AG10803 (cell line): ENCODE measurements at places on chromosomes 6 and 20.

- no peak for DNase-seq
Observed at GRCh38 chr6:1232578-1232977, 79.3 kb upstream of the FOXQ1 start.

GRCh38 chr6:12557765-12558164 is 158.8 kb upstream of the PHACTR1 start:
- no peak for DNase-seq

DNA sequence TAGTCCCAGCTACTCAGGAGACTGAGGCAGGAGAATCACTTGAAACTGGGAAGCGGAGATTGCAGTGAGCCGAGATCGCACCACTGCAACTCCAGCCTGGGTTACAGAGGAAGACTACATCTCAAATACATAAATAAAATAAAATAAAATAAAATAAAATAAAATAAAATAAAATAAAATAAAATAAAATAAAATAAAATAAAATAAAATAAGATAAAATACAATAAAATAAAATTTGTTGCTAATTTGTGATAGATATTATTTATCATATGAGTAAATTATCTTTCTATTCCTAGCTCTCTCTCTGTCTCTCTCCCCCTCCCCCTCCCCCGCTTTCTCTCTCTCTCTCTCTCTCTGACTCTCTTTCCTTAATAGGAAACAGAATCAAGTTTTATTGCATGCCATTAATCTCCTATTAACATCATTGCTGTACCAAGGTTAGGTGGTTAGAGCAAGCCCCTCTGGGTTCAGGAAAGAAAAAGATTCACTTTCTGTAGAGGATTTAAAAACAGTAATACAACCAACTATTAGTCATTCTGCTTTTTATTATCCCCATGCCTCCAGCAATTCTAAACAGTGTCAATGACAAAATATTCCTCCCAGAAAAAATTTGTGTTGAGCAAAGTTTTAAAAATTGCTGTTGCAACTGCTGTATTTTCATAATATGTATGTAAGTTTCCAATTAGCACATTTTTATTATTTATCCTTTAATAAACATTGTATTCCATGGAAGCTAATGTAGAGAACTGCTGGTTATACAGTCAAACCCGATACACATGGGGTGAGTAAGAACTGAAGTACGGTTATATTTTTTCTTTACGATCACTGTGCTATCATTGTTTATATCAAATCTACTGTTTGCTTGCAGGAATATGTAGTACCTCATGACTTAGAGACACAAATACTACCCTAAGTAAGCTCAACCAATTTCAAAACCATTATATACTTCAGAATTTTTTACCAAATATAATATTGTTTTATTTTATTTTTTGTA is 22.1 kb downstream of the BMP5 start:
- DNase-seq = no peak

- peak; percentile 50 for DNase-seq
Observed at GRCh38 chr20:36181934-36182603, 27.5 kb downstream of the EPB41L1 start.

DNA sequence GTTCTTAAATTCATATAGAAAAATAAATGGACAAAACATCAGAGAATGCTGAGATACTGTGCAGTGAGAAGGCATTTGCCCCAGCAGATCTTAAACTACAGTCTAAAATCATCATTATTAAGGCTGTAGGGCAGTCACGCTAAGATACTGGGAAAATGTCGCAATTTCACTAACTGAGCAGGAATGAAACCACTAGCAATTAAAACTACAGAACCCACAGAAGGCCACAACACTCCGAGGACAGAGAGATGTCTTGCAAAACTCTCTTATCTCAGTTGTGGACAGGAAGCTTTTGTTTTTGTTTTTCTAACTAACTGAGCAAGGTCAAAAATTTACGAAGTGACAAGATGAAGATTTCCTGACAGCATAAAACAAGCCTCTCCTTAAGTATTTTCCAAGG is 18.2 kb downstream of the GNAS-AS1 start:
- no peak for DNase-seq

DNA sequence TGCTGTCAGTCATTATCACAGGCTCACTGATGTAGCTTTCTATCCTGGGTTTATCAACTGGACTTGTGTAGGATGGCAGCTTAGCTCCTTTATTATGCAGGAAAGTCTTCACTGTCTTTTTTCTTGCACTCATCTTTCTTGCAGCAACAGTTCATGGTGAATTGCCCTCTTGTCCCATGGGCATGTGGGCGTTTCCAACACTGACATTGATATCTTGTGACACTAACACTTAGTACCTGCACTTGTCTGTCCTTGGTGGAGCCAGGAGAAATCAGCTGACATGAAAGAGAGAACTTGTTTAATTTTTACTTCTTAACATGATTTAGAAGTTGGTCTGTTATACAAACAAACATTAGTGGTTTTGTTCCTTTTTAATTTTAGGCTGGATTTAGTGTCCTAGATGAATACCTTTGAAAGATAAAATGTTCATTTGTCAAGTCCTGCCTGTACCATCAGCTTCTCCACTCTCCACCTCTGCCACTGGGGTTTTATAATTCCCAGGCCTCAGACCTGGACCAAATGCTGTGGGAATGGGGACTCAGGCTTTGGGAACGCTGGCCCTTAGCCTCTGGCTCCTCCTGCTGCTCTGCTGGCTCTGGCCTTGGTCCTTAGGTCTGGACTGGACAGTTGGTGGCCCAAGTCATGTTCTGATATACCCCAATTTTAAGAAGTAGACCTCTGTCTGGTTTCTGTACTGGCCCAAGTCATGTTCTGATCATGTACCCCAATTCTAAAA is 161.0 kb upstream of the LAMP5 start:
- DNase-seq = no peak

GRCh38 chr6:43736211-43736786 is 33.7 kb upstream of the VEGFA start:
- DNase-seq = no peak

DNA sequence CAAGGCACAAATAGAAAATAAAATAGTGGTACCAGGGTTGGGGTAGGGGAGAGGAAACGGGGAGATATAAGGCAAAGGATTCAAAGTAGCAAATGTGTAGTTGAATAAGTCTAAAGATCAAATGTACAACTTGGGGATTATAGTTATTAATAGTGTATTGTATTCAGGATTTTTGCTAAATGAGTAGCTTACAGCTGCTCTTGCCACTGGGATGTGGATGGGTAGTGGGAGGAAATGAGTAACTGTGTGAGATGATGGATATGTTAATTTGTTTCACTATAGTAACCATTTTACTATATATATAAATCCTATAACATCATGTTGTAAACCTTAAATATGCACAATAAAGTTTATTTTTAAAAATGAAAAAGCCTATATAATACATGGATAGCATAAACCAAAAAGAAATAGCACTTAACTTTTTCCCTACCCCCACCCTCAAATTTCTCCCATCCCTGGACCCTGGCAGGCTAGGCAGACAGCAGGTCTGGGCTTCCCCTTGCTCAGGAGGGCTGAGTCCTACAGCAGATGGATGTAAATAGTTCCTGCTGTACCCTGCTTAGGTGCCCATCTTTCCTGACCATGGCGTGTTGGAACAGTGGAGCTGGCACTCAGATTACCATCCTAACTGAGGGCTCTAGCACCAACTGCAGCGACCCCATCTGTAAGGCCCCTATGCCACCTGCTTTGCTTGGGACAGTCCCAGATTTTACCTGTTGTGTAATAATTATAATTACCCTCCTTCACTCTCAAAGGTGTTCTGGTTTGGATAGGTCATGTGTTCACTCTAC is 28.6 kb upstream of the PBOV1 start:
- DNase-seq = no peak

- DNase-seq = no peak
Observed at GRCh38 chr6:124226396-124226795, 422.7 kb downstream of the NKAIN2 start.

DNA sequence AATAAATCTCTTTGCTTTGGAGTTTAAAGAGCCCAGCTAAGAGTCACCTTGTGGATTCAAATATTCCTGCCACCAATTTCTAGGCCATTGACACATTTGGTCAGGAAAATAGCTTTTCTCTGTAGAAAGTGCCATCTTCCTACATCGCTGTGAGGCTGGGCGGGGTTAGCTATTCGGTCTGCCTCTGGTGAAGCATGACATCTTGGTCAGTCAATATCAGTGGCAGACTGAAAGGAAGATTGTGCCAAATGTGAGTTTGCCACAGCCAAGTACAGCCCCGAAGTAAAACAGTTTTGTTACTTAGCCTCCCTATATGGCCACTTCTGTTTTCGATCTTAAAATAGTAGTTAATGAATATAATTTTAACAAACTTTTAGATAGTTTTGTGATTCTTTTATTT is 65.5 kb upstream of the FABP7 start:
- DNase-seq = no peak

GRCh38 chr6:139028658-139029469 is at the start of gene ABRACL:
TSS of gene ABRACL (plus strand) at chr6:139028745. CDS start at chr6:139034161, 5,416 bp downstream.
- DNase-seq = peak; percentile 40

DNA sequence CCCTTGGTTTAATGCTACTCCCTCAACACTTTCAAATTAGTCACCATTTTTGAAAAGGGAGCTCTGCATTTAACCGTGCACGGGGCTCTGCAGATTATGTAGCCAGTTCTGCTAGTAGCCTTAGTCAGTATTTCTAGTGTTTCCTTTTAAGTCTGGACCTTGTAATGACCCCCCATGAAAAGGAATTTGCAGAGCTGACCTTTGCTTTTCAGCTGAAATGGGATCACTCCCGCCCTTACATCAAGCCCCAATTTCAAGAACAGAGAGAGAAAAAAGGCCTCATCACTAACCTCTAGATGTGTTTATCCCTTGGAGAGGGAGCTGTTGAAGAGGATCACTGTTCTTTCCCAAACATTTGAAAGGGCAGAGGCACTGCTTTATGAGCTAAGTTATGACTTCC is 490.7 kb upstream of the BTBD3 start:
- DNase-seq = no peak

DNA sequence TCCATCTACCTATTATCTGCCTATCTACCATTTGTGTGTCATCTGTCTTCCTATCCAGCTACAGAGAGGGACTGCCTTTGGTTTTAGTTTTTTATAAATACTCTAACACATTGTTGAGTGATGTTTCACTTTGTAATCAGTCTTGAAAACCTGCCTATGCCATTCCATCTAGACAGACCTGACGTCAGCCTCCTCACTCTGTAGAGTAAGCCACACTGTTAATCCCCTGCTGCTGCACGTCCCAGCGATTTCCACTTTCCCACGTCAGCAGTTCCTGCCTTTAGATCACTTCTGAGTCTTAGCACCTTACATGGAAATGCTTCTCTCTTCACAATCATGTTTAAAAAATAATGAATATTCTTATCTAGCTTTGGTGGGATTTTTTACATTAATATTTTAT is 54.8 kb downstream of the PLG start:
- no peak for DNase-seq

- peak; percentile 67 for DNase-seq
Observed at GRCh38 chr6:82371799-82372546, 8.4 kb downstream of the TPBG start.

- DNase-seq = peak; percentile 29
Observed at GRCh38 chr20:44911264-44911921, 1.5 kb downstream of the PABPC1L start.

DNA sequence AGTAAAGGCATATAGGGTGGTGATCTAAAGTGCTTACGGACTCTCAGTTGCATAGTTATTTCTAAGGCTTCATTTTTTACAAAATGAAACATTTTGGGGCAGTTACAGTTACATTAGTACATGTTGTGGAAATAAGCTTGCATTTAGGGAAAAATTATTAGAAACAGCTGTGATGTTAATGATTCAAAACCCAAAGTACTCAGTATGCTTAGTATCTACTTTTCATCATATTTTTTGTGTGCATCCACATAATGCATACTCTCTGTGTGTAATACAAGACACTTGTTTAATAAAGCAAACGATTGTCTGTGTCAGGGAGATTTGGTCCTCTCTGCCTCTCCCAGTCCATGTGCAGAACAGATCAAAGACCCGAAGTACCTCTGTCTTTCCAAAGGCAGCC is 11.4 kb upstream of the TBX18 start:
- no peak for DNase-seq

DNA sequence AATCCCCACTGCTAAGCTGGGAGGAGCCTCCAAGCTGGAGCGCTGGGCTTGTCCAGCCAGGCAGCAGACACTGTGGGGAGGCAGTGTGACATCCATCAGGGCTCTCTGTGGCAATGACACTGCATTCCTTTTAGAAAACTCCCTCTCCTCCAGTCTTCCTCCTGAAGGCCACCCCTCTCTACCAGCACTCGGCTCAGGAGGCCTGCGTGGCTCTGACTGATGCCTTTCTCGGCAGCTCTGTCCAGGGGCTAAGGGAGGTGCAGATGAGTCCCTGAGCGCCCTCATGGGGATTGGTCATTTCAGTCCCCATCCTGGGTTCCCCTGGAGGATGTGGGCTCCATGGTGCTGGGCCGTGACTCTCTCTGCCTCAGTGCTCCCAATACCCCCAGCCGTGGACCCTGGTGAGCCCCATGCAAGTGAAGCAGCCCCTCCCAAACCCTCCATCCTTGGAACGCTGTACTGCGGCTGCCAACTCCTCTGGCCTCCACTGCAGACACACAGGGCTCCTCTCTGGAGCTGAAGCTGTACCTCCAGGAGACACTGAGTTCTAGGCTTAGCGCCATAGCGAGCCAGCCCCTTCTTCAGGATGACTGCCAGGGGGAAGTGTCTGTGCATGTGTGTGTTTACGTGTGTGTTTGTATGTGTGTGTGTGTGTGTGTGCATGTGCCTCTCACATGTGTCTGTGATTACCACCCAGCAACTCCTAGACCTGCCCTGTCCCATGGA is 209.6 kb downstream of the ERMARD start:
- no peak for DNase-seq

GRCh38 chr6:143149771-143150170 is 89.1 kb downstream of the AIG1 start:
- DNase-seq = peak; percentile 85

DNA sequence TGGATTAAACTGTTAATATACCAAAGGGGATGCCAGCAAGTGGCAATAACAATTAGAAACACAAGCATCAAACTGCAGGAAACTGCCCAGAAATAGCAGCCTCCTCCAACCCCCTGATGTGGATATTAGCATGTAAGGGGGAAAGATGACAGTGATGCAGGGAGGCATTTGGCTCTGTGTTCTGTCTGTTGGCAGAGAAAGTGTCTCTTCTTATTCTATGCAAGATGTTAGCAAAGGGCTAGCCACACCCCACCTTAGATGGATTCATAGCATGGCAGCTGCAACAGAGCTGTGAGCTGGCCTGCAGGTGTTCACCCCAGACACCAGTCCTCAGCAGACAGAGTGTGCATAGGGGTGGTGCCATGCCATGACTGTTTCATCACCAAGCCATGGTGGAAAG is 38.0 kb downstream of the SCP2D1 start:
- no peak for DNase-seq

GRCh38 chr6:169044381-169045230 is 209.0 kb downstream of the THBS2 start:
- DNase-seq = no peak

- no peak for DNase-seq
Observed at GRCh38 chr20:38113401-38114325, 51.4 kb downstream of the TGM2 start.

GRCh38 chr6:154950979-154951344 is 44.2 kb upstream of the TIAM2 start:
- no peak for DNase-seq

DNA sequence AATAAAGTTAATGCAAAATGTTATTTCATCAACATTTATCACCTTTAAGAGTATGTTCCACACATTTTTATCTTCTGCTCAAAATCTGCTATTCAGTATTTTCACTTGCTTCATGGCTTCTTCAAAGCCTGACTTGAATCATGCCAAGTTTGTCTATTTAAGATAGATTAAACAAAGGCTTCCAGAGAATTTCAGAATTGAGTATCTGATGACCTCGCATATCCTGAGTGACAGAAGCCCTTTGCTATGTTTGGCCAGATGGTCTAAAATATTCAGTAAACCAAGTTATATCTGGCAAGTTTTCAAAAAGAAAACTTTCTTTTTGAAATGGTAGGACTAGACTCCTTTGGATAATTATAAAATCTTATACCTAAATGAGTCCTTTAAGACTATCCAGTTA is 348.9 kb upstream of the KCNQ5 start:
- DNase-seq = peak; percentile 41
